ENCODE measurements at places on chromosomes 2 and 18.

DNA sequence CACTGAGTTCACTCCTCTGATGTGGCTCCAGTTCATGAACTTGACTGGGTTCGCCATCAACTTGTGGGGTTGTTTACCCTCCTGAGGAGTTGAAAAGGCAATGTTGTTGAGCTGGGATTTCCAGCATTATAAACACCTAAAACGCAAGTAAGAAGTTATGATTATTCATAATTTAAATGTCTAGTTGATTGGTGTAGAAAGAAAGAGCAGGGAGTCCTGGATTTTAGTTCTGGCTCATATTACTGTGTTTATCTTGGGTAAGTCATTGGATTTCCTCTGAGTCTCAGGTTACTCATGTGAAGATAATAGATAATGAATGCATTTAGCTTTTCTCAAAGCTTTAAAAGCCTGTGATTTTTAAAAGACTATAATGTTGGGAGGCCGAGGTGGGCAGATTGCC, 438.0 kb upstream of the CDH20 start:
- DNase-seq, result no peak

DNA sequence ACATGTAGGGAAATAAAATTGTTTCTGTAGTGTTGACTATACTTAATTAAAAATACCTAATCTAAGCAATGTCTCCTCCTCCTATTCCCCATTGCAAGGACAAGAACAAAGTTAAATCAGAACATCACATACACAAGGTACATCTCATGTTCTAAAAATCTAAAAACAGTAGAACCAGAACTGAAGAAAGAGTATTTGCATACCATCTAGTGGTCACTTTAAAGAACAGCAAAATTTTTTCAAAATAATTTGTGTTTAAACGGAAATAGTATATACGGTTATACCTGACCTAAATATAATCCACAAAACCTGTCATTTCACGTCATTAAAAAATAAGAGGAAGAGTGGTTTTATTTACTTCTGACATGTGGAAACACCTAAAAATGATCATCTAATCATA, 294.3 kb upstream of the KCNH7 start:
- DNase-seq, result no peak

DNA sequence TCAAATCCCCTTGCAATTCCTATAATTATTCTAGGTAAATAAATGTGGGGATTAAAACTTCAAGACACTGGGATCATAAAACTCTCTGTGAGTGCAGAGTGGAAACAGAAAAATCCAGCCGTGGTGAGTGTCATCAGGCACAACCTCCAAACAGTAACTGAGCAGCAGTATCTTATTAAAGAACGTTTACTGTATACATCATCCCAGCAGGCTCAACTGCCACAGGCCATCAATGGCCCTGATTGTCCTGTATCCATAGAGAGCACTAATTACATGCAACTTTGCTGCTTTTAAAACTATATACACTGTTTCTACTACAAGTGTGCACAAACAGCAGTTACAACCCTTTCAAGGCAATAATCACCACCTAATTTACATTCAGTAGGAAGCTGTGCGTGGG, 23.9 kb downstream of the GAREM1 start:
- no peak for DNase-seq

DNA sequence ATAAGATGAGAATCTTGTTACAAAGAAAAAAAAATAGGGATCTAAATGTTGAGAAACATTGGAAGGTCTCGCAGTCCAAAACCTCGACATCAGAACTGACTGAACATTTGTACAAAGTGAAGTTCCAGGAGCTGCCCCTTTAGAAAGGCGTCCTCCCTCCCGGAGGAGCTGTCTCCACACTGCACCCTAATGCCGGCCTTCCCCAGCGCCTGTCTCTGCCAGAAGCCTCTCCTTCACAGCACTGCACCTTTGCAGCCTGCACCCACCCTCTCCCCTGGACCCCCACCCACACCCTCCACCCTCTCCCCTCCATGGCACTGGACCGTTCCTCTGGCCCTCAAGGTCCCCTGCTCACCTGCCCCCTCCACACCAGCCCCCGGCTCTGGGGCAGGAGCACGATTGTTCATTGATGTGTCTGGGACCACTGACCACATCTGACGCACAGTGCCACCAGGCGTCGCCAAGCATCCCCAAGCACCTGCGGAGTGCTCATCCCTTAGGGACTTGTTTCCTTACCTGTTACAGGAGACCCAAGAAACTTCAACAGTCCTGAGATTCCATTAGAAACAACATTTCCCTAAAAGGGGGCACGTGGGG, 90.3 kb upstream of the SNTG2 start:
- DNase-seq, result no peak

DNA sequence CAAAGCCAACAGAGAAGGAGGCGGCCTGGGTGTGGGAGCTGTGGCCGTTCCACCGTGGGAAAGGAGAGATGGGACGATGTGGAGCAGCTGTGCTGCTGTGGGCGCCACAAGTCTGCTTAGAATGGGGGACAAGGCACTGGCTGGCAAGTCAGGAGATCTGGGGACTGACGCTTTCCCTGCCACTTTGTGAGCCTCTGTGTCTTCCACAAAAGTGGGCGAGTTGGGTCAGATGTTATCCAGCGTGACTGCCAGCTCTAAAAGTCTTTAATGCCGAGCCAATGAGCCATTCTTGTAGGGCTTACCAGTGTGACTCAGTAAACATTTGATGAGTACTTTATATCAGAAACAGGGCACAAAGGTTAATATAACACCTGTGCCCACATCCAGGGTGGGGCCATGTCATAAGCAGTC, 113.6 kb upstream of the MGAT5 start:
- DNase-seq, result no peak

DNA sequence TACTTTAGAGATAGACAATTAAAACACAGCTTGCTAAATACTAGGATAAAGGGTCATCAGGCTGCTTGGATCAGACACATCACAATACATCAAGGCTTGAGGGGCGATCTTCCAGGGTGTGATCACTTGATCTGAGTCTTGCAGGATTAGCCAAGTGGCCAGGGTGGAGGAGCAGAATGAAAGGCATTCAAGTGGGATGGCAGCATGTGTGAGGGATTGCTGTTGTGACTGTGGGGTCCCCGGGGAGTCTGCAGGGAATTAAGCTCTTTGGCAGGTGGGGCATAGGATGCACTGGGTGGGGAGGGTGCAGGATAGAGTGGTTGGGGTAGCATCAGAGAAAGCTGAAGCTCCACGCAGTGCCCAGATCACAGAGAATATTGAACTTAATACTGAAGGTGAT, 58.0 kb upstream of the TMEM163 start:
- no peak for DNase-seq

GRCh38 chr18:45780568-45780967, 44.9 kb upstream of the SIGLEC15 start:
- DNase-seq, result no peak

DNA sequence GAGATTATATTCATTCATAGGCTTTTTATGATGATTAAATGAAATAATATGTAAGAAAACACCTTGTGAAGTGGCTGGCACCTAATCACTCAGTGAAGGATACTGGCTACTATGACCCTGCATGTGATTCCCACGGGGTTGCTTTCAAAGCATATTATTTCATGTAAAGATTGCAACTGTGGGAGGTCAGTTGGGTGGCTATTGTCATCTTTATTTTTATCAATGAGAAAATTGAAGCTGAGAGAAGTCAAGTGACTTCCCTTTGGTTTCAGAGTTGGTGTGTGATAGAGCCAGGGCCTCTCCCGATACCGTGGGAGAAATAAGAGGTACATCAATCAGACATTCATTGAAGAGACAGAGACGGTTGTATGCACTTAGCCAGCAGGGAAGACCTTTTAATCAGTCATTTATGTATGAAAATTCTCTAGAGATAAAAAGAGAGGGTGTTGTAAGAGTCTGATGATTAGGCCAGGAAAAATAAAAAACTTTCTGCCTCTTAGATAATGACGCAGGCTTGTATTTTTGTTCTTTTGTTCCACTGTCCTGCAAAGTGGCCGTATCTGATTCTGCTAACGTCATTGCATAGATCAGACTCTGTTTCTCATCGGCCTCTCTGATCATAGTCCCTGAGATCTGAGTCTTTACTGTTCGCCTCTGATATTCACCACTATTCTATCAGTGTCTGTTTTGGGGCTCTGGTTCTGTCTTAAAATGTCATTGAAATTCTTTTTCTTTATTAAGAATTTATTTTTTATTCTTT, 50.5 kb downstream of the QPCT start:
- no peak for DNase-seq

DNA sequence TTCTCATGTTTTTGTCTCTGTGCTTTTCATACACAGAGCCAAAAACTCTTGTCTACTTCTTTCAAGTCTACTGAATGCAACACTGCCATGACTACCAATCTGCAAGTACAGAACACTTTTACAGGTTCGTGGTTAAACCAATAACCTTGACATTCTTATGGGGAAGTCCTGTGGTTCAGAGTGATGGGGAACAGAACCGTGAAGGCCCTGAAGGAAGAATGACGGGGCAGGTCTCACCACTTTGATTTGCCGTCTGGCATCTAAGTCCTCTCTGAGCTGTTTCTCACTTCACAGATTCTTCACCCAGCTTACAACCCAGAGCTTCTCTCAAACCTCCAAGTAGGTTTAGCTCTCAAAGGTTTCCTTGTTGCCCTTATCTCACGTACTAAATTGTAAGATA, 117.5 kb upstream of the SNTG2 start:
- DNase-seq, result no peak

- DNase-seq, result no peak
Observed at GRCh38 chr2:11319939-11320338, 24.5 kb downstream of the ROCK2 start.

DNA sequence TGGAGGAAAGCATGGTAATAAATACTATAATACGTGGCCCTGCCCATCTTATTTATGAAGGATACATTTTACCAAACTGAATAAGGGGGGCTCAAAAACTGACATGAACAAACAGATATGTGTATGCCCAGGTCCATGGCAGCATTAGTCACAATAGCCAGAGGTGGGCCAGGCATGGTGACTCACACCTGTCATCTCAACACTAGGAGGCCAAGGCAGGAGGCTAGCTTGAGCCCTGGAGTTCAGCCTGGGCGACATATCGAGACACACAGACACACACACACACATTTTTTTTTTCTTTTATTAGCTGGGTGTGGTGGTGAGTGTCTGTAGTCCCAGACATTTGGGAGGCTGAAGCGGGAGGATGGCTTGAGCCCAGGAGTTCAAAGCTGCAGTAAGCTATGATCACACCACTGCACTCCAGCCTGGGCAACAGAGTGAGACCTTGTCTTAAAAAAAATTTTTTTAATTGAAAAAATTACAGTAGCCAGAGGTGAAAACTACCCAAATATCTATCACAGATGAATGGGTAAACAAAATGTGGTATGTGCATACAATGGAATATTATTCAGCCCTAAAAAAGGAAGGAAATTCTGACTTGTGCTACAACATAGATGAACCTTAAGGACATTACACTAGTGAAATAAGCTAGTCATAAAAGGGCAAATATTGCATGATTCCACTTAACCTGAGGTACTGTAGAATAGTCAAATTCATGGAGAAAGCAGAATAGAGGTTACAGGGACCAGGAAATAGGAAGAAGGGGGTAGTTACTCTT, 8.0 kb downstream of the ATP8B1 start:
- DNase-seq, result no peak

DNA sequence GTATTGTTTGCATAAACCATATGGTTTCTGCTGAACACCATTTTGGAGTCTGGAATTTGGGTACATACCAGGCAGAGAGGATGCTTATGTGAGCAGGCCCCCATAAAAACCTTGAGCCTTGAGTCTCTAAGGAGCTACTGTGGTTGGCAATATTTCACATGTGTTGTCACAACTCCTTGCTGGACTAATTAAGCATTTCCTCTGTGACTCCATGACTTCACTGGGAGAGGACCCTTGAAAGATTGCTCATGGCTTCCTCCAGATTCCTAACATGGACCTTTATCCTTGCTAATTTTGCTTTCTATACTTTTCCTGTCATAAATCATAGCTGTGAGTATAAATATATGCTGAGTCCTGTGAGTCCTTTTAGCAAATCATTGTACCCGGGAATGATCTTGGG, 7.6 kb upstream of the COQ10B start:
- DNase-seq, result no peak

DNA sequence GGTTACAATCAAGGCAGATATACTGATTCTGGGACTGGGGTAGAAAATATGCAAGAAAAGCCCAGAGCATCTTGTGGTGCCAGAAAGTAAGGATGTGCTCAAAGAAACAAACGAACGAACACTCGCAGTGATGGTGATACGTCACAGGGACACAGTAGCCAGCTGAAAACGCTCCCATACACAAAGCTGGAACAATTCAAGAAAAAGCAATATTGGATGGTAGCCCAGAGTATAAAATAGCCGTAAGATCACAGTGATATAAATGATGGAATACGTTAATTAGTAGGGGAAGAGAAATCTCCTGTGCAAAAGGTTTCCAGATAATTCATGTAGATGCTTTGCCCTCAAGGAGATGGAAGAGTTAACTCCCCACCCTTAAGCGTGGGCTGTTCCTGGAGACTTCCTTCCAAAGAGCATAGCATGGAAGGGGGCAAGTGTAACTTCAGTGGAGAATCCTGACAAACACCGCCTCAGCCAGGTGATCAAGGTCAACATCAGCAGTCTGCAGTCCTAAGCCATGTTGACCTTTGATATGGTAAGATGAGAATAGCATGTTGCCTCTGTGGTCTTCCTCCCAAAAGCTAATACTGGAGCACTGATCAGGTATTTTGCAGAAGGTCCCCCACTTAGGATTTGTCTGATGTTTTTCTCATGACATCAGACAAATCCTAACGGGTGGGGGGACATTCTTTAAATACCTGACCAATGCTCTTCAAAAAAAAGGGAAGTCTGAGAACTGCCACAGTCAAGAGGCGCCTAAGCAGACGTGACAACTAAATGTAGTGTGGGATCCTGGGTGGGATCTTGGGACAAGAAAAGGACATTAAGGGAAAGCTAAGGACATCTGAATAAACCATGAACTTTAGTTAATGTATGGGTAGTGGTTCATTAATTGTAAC, 99.0 kb downstream of the NCK2 start:
- DNase-seq, result no peak

- DNase-seq, result no peak
Observed at GRCh38 chr2:238425505-238425978, 1.2 kb upstream of the ASB1 start.

- DNase-seq, result no peak
Observed at GRCh38 chr2:237927986-237928385, 38.8 kb upstream of the UBE2F start.

GRCh38 chr2:78417355-78417754, 608.1 kb upstream of the REG3G start:
- no peak for DNase-seq
